Aorta (tissue), 5 donors: ENCODE measurements at places on chromosomes 3 and 15. TPM values are rescaled to one million over a fixed set of nuclear protein-coding genes. Genes with fewer than 3 reads are reported as not detected.

DNA sequence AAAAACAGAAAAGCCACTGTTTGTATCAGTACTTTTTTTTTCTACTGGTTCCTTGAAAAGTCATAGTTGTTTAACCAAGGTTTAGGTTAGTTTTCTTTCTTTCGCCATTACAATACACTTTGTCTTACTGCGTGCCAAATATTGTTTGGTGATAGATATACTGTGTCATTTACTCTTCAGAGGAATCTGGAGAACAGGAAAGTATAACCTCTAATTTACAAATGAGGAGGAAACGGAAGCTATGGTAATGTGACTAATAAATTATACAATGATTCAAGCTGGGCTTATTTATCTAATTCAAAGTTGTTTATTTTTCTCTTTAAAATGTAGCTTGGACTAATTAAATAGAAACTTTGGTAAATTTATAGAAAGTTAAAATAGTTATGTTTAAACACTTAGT is 96.2 kb upstream of the ROBO2 start:
- DNase-seq: no peak
- H3K27ac ChIP-seq: no peak overlapping the region
- H3K4me3 ChIP-seq: no peak overlapping the region

GRCh38 chr3:133989936-133990702 is 39.6 kb downstream of the SLCO2A1 start:
- H3K27ac ChIP-seq: no peak overlapping the region
- H3K36me3 ChIP-seq: no peaks in the 10 kb centered on the region
- no peak overlapping the region for H3K4me3 ChIP-seq

- no peaks in the 10 kb centered on the region for H3K36me3 ChIP-seq
- no peaks in the 10 kb centered on the region for H3K4me1 ChIP-seq
- no peak overlapping the region for H3K27ac ChIP-seq
- no peak overlapping the region for H3K4me3 ChIP-seq
- no peaks in the 10 kb centered on the region for H3K27me3 ChIP-seq
- no peak for DNase-seq
Measured at GRCh38 chr15:64604319-64604718, 143.9 kb downstream of the ZNF609 start.

DNA sequence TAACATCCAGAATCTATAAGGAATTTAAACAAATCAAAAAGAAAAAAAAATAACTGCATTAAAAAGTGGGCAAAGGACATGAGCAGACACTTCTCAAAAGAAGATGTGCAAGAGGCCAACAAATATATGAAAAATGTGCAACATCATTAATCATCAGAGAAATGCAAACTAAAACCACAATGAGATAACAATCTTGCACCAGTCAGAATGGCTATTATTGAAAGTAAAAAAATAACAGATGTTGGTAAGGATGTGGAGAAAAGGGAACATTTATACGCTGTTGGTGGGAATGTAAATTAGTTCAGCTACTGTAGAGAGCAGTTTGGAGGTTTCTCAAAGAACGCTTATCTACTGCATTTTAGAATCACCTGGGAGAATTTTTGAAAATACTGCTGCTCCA is 186.1 kb downstream of the OTOL1 start:
- no peaks in the 10 kb centered on the region for H3K27me3 ChIP-seq
- DNase-seq: no peak
- no peaks in the 10 kb centered on the region for H3K4me1 ChIP-seq

DNA sequence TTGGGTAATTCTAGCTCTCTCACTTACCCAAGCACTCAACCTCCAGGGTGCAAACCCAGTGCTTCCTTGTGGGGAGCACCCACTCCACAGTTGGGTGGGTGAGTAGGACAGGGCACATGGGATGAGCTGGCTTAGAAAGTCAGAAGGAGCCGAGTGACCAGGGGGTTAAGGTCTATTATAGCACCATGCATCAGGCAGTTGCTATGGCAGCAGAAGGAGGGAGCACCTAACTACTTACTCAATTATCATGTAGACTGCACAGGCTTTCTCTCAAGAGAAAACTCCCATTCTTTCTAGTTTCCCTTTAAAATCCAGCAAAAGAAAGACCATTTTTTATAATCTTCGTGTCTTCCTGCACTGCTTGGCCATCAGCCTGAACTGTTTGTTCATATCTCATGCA is 163.0 kb downstream of the OCA2 start:
- no peak for DNase-seq
- no peaks in the 10 kb centered on the region for H3K27me3 ChIP-seq
- no peak overlapping the region for H3K4me3 ChIP-seq
- H3K36me3 ChIP-seq: peaks cover 2% of the 10 kb centered on the region

The TMEM207 gene
- total RNA-seq: not detected

DNA sequence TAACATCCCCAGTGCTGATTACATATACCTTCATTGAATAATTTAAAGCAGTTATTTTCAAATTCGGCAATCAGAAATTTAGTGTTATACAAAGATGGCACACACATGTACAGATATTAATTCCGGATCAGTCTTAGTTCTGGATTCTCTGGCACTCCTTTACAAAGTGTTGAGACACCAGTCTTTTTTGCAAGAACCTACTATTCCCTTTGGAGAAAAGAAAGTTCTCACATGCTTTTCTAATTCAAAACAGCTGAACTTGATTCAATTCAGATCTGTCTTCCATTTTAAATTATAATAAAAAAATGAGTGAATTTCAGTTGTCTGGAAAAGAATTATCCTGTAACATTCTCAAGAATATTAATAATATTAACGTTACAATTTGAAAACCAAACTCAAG is 20.4 kb downstream of the CCDC191 start:
- H3K4me3 ChIP-seq: no peak overlapping the region
- no peaks in the 10 kb centered on the region for H3K36me3 ChIP-seq
- H3K27me3 ChIP-seq: no peaks in the 10 kb centered on the region
- H3K4me1 ChIP-seq: no peaks in the 10 kb centered on the region
- H3K27ac ChIP-seq: no peak overlapping the region

DNA sequence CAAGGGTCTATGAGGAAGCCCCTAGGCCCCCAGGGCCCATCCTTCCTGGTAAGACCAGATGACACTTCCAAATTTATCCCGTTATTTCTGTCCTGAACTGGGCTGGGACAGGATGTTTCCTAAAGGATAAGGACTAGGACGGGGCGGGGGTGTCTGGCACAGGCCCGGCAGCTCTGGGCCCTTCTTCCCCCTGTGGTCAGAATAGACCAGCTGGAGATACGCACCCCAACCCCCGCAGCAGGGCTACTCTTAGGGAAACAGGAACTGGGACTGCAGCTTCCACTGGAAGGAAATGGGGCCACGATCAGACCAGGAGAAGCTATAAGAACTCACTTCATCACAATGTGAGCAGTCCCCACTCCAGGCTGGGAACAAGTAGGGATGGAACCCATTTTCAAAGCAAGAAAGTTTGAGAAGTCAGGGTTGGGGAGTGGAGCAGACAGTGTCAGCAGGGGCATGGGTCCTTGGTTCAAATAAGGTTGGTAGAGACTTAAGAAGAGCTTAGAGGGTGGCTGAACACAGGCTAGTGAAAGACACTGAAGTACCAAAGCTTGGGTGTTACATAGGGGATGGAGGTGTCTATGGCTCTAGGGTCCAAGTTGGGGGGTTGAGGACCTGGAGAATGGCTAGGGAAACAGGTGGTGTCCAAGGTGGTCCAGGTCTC is 1.1 kb downstream of the NCKIPSD start:
- H3K4me1 ChIP-seq: no peaks in the 10 kb centered on the region
- no peaks in the 10 kb centered on the region for H3K27me3 ChIP-seq
- H3K4me3 ChIP-seq: peak overlapping the region; percentile 4
- peak; percentile 73 for DNase-seq
- peaks cover 14% of the 10 kb centered on the region for H3K36me3 ChIP-seq
- peak overlapping the region; percentile 31 for H3K27ac ChIP-seq

The BOC gene
- total RNA-seq: 164 TPM

The CHAC1 gene
- 5.3 TPM for total RNA-seq

The ATP13A5 gene
- total RNA-seq: not detected

The CLSTN2 gene
- 20.6 TPM for total RNA-seq

GRCh38 chr3:17088602-17089313 is 204.0 kb downstream of the PLCL2 start:
- H3K27me3 ChIP-seq: no peaks in the 10 kb centered on the region
- H3K4me1 ChIP-seq: peaks cover 4% of the 10 kb centered on the region
- no peak overlapping the region for H3K4me3 ChIP-seq

- H3K36me3 ChIP-seq: no peaks in the 10 kb centered on the region
- no peaks in the 10 kb centered on the region for H3K4me1 ChIP-seq
- H3K4me3 ChIP-seq: no peak overlapping the region
Measured at GRCh38 chr15:48721061-48721810, 75.7 kb upstream of the FBN1 start.

The NEK11 gene
- 5.9 TPM for total RNA-seq

- DNase-seq: no peak
- H3K4me1 ChIP-seq: no peaks in the 10 kb centered on the region
Measured at GRCh38 chr3:60330107-60330506, 921.1 kb downstream of the FHIT start.

DNA sequence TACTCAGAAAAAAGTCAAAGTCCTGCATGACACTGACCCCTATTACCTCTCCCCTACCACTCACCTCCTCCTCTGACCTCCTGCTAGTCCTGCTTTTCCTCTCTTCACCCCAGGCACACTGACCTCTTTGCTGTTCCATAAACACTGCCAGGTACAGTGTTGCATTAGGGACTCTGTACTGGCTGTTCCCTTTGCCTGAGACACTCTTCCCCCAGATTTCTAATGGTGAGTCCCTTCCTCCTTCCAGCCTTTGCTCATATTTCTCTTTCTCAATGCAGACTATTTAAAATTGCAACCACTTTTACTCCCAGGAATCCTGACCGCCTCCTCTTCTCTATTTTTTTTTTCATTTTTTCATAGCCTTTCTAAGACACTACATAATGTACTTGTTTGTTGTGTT is 36.3 kb upstream of the UBE2E2 start:
- H3K27ac ChIP-seq: no peak overlapping the region
- H3K36me3 ChIP-seq: no peaks in the 10 kb centered on the region
- DNase-seq: no peak
- no peaks in the 10 kb centered on the region for H3K27me3 ChIP-seq
- peaks cover 2% of the 10 kb centered on the region for H3K4me1 ChIP-seq

The ATXN7 gene
- 52.3 TPM for total RNA-seq

DNA sequence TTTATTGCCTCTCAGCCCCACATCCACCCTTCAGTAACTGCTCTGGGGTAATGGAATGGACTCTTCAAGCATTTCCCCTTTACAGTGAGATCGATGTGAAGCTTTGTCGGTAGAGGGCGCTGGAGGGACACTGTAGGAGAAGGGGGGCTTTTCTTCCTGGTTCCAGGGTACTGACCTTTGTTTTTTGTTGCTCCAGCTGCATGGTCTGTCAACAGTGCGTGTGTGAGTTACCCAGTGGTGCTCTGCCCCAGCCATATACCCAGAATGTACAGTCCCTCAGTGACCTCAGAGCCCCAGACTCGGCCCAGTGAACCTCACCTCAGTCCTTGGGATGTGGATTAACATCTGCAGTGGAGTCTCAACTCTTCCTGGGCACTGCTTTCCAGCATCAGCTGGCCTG is 180.3 kb upstream of the TSC22D2 start:
- no peak for DNase-seq
- no peaks in the 10 kb centered on the region for H3K36me3 ChIP-seq
- H3K27me3 ChIP-seq: no peaks in the 10 kb centered on the region
- no peak overlapping the region for H3K27ac ChIP-seq
- H3K4me1 ChIP-seq: no peaks in the 10 kb centered on the region

DNA sequence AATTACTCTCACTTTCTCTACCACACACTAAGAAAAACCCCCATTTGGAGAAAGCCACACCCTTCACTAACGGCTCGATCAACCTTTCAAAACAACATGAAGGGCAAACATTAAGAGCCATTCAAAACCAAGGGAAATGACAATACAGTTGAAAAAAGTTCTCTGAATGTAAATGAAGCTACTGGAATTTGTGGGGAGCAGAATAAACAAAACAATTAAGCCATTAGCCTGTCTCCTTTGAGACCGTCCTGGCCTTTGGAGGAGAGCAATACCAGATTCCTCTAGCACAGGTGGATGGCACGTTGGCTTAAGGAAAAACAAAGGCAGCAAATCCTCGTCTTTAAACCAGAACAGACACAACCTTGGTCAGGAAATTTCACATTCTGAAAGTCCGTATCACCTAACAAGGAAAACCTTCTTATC is 18.7 kb downstream of the MYO1E start:
- peaks cover 10% of the 10 kb centered on the region for H3K4me1 ChIP-seq
- no peak overlapping the region for H3K4me3 ChIP-seq
- H3K36me3 ChIP-seq: no peaks in the 10 kb centered on the region
- no peak overlapping the region for H3K27ac ChIP-seq

- H3K27me3 ChIP-seq: no peaks in the 10 kb centered on the region
- no peaks in the 10 kb centered on the region for H3K4me1 ChIP-seq
- H3K4me3 ChIP-seq: no peak overlapping the region
Measured at GRCh38 chr3:146390006-146390772, 79.2 kb downstream of the PLSCR2 start.

GRCh38 chr15:67067930-67068551 is 2.6 kb downstream of the SMAD3 start:
- no peaks in the 10 kb centered on the region for H3K36me3 ChIP-seq
- H3K27ac ChIP-seq: peak overlapping the region; percentile 29

The EPHA3 gene
- total RNA-seq: 10.7 TPM

DNA sequence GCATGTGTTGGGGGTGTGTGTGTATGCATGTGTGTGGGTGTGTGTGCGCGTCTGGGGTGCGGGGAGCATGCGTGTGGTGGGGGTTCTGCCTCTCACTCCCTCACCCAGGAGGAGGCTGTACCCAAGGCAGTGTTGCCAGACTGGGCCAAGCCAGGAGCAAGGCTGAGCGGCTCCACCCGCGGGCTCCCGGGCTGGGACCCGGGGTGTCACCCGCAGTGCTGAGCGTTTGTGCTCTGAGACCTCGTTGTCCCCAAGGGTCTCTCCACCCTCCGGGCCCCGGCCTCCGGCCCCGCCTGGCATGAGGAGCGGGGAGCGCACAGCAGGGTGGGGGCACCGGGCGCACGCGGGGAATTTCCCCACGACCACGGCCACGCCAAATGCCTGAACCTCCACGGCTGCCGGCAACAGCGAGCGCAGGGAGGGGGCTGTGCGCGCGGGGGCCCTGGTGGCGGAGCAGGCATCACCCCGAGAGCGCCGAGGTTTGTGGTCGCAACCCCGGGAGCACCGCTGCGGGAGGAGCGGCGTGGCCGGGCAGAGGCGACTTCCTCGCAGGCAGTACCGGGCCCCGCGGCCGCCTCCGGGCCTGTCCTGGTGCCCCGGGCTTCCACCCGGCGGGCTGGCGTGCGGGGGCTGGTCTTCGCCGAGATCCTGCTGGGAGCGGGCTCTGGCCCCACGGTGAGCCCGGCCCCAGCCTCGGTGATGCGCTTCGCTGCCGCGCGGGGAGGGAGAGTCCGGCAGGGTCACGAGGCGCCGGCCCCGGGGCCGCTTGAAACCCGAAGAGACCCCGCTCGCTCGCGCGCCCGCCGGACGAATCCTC is 7.4 kb upstream of the OCA2 start:
- H3K27me3 ChIP-seq: no peaks in the 10 kb centered on the region
- no peak for DNase-seq
- H3K36me3 ChIP-seq: peaks cover 1% of the 10 kb centered on the region
- peak overlapping the region; percentile 35 for H3K4me3 ChIP-seq
- H3K27ac ChIP-seq: no peak overlapping the region

- DNase-seq: no peak
- no peak overlapping the region for H3K4me3 ChIP-seq
- H3K27me3 ChIP-seq: no peaks in the 10 kb centered on the region
- peaks cover 2% of the 10 kb centered on the region for H3K4me1 ChIP-seq
Measured at GRCh38 chr15:66715181-66715624, 13.2 kb downstream of the SMAD6 start.
